RWPE2 (cell line): ENCODE measurements at places on chromosomes 11 and 22.

GRCh38 chr11:91129596-91129995 lies 906.7 kb upstream of the CHORDC1 start:
- no peak for DNase-seq

- DNase-seq: no peak
These were observed 21.1 kb downstream of the RTN4R start for GRCh38 chr22:20247010-20247505.

DNA sequence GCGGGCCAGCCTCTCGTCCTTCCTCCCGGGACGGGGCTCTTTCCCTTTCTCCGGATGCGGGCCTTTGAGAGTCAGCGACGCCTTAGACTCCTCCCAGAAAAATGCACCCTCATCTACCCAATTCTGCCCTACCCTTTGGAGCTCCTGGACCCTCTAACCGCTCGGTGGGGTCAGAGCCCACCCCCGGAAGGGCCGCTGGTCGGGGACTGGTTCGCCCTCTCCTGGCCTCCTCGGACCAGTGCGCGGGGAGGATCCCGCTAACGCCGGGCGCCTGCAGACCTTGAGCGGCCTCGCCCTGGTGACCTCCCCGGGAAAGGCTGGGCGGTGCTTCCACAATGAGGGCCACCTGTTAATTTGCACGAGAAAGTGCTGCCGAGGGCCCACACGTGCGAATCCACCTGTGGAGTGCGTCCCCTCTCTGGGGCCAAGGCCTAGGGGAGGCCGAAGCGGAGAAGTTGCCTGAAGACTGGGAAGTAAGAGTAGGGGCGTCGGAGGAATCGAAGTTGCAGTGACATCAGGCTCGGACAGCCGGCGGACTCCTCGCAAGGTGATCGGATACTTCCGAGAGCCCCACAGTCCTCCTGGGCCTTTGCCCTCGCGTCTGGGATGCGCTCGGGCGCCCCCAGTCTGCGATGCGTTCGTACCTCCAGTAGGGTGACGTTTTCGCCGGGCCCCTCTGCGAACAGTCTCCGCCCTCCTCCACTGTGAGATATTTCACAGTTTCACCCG lies 61.5 kb downstream of the ENDOD1 start:
- peak; percentile 86 for DNase-seq

- no peak for DNase-seq
These were observed 61.1 kb upstream of the SLC35C1 start for GRCh38 chr11:45743556-45744468.

GRCh38 chr11:110986016-110986415 lies 259.5 kb upstream of the POU2AF2 start:
- DNase-seq: no peak

GRCh38 chr11:111510311-111510710 lies 1.9 kb downstream of the BTG4 start:
- no peak for DNase-seq

DNA sequence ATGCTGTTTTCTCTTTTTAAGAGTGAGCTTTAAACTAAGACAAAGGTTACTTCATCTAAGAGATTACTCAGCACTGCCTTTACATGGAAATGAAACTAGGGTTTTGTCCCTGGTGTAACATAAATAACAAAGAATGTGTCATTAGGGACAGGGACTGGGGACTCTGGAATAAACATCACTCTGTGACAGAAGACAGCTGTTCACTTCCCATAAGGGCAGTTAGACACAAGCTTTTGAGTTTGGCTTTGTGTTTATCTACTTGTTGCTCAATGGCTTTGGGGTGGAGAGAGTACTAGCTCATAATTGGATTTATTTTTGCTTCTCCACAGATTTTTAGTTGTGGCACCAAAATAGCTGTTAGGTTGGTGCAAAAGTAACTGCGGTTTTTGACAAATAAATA lies 154.5 kb downstream of the OR4C45 start:
- no peak for DNase-seq

GRCh38 chr11:8234910-8235309 lies 28.8 kb downstream of the LMO1 start:
- DNase-seq: no peak

GRCh38 chr22:38713921-38714320 lies 8.2 kb downstream of the GTPBP1 start:
- DNase-seq: no peak

DNA sequence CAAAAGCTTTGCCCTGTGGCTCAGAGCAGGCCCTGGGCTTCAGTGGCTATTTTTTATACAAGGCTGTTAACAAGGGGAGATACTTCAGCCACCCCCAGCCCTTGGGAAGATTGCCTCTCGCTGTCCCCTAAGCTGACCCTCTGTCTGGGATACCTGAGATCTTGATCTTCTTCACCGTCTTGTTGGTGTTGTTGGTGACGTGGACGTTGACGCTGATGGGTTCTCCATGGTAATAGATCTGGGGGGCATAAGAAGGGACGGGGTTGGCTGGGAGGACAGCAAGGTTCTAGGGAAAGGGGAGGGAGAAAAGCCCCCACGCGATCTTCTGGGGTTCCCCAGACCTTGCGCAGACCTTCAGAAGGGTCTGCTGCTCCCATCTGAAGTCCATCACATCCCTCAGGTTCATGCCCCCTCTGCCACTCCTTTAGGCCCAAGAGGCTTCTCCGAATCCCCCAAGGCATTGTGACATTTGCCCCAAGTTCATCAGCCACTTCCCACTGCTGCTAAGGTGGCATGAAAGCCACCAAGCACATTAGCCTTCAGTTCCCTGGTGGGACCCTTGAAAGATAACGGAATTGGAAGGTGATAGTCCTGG lies 36.7 kb downstream of the TPBGL start:
- peak; percentile 20 for DNase-seq

DNA sequence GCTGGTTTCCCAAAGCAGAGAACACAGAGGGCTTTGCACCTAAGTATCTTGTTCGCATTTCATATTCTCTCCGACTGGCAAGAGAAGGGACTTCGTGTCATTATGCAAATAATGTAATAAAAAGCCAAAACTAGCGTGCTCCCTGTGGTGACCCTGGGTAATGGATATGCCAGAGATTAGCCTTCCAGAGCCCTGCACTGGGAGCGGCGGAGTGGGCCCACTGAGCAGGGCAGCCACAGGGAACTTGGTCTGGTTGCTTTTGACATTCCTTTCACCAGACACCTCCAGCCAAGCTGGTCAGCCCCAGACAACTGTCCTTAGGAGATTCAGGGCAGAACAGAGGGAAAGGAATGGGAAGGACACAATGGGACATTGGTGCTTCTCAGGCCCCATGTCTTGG lies 56.1 kb downstream of the FLI1 start:
- DNase-seq: no peak

GRCh38 chr22:27749597-27750225 lies 51.8 kb downstream of the MN1 start:
- DNase-seq: no peak

DNA sequence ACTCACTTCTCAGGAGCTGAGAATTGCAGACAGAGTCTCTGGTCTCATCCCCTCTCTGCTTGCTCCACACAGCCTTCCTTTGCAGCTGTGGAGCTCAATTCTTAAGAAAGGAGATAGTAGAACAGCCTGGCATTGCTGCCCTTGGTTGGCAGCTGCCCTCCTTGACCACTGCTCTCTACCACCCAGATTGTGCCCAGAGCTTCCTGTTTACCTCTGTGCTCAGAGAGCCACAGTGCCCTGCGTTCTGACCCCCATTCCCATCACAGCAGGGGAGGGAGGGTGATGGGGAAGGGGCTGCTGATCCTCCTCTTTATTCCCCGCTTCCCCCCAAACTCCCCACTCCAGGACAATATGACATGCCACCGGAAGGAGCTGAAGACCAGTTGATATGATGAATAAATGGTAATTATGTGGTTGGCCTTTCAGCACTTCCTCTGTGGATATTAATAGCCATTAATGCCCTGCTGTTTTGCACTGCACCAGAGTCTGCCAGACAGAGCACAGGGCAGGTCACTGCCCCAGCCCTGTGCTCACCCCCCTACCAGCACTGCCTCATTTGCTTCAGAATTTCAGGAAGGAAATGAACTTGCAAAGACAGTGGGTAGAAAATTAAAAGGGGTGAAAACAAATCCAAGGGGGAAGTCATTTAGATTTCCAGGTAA lies 426.8 kb upstream of the CADM1 start:
- DNase-seq: no peak

GRCh38 chr11:9740202-9740883 lies 76.5 kb downstream of the SWAP70 start:
- DNase-seq: no peak

GRCh38 chr22:42793848-42794405 lies 63.1 kb downstream of the ARFGAP3 start:
- no peak for DNase-seq

DNA sequence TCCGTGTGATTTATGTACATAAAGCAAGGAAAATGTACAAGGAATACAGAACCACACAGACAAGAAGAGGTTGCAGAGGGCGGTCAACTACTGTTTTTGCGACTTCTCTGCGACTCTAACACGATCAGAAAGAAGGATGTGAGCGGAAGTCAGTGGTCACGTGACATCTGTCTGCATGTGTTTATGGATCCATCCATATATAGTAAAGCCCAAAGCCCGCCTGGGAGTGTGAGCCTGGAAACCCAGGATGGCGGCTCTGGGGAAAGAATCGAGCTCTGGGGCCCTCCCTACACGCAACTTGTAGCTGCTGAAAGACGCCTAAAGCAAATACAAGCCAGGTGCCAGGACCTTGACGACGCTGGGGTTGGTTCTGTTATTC lies 8.8 kb downstream of the OSBPL5 start:
- DNase-seq: no peak

DNA sequence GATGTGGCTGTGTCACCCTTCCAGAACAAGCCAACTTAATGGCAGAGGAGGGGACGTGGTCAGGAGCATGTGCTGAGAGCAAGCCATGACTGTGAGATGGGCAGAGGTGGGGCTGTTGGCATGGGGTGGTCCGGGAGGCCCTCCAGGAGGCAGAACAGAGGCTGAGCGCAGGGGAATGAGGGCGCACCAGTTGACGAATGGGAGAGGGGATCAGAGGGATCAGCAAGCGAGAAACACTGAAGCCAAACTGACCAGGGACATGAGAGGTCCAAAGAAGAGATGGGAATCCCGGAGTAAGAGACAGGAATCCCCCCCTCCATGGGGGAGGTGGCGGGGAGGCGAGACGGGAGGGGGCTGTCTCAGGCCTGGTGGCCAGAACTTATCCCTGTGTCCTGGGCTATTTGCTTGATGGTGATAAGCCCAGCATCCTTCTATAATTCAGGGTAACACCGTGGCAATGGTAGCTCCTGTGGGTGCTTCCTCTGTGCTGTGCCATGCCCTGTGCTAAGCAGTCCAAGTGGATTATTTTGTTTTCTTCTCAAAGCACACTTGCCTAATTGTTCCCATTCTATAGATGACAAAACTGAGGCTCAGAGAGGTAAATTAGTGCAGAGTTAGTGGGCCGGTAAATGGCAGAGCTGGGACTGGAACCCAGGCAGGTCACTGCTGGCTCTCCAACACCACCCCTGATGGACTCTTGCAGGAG lies 83.4 kb upstream of the SHISAL1 start:
- DNase-seq: peak; percentile 22

DNA sequence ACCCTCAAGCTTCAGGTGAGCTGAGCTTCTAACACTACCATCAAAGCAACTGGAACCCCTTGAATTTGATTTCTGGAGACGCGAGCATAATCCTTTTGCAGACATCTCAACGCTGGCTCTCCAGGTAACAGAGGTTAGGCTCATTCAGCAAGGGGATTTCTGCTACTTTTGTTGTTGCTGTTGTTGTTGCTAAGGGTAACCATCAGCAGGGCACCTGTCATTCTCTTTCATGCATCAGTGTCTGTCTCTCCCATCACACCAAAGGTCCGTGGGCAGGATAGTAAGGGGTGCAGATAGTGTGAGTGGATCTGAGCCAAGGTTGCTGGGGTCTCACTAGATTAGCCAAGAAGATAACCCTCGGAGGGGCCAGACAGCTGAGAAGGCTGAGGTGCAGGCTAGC lies 90.3 kb downstream of the TP53I11 start:
- DNase-seq: no peak

GRCh38 chr11:86453290-86454030 lies 78.8 kb downstream of the CCDC81 start:
- DNase-seq: no peak

- no peak for DNase-seq
These were observed 163.4 kb downstream of the ADAMTS15 start for GRCh38 chr11:130611791-130612251.

DNA sequence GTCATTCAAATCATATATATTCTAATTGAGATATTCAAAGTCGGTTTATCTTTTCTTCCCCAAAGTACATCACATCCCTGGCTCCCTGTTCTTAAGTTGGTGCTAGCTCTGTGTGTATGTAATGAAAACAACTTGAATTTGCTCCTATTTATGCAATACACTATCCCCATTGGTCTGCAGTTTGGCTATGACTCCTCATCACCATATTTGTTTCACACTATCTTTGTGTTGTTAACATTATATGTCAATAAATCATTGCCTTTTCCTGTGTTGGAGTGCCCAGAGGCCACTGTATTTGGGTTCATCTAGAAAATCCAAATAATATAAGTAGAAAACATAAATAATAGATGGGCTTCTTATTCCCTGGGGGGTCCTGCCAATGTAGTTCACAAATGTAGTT lies 306.6 kb upstream of the TENM4 start:
- DNase-seq: no peak

GRCh38 chr11:95788921-95789505 lies 569 bp downstream of the FAM76B start:
- DNase-seq: peak; percentile 42

GRCh38 chr22:25402501-25403283 lies 161.8 kb upstream of the GRK3 start:
- DNase-seq: no peak

GRCh38 chr11:14643697-14644225 lies at the start of gene PDE3B:
Gene PDE3B (plus strand): TSS chr11:14643804. CDS start chr11:14644076, 272 bp downstream.
- peak; percentile 42 for DNase-seq

- no peak for DNase-seq
These were observed 797 bp downstream of the LGR4 start for GRCh38 chr11:27471589-27472397.

- no peak for DNase-seq
These were observed 111.4 kb upstream of the TBCEL start for GRCh38 chr11:120912504-120912903.

DNA sequence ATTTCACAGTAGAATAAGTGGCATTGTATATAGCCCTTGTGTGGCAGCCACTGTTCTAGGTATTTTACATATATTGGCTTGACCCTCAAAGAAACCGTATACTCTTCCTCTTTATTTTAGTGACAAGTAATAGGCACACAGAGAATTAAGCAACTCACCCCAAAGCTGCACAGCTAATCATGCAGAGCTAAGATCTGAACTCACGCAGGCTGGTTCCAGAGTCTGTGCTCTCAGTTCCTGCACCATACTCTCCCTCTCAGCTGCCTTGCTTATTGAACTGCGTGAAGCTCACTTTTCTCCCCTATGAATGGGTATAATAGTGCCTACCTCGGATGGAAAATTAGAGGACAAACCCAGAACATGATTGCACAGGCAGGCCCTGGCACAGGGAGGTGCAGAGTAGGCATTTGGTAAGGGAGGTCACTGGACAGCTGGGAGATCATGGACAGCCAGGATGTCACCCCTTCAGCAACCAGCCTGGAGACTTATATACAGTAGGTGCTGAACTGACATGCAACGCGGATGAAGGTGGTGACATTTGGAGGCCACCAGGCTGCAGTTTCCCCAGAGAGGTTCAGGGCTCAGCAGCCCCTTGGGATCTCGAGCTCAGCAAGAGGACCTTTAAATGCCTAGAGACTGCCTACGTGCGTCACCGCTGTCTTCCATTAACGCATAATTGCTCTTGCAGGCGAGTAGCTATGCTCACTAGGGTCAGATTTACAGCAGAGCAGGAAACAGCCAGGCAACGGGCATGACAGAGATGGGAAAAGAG lies 78.4 kb upstream of the TP53I11 start:
- no peak for DNase-seq
